ENCODE measurements at places on chromosomes 7 and 10.

GRCh38 chr10:23868121-23868520 is 340.8 kb upstream of the KIAA1217 start:
- DNase-seq = no peak

GRCh38 chr10:68067508-68067907 is 7.6 kb downstream of the HERC4 start:
- DNase-seq = no peak

DNA sequence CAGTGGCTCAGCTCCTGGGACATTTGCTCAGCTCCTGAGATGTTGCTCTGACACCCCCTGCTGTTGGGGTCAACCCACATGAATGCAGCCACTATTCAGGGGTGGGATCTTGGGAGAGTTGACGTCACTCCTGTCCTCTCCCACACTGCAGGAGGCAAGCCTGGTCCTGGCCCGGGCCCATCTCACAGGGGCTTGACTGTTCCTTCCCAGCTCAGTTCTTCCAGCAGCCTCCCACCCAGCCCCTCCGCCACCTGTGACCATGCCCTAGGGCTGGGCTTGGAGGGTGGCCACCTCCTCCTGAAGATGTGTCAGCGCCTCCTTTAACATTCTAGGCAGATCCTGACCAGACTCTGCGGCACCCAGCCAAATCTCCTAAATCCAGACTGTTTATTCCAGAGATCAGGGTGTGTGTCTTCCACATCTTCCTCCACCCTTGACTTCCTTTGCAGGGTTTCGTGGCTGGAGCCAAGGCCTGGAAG is 19.1 kb upstream of the OPALIN start:
- DNase-seq = no peak

- no peak for DNase-seq
These were observed 1.9 kb downstream of the BNIP3 start for GRCh38 chr10:131979821-131980270.

DNA sequence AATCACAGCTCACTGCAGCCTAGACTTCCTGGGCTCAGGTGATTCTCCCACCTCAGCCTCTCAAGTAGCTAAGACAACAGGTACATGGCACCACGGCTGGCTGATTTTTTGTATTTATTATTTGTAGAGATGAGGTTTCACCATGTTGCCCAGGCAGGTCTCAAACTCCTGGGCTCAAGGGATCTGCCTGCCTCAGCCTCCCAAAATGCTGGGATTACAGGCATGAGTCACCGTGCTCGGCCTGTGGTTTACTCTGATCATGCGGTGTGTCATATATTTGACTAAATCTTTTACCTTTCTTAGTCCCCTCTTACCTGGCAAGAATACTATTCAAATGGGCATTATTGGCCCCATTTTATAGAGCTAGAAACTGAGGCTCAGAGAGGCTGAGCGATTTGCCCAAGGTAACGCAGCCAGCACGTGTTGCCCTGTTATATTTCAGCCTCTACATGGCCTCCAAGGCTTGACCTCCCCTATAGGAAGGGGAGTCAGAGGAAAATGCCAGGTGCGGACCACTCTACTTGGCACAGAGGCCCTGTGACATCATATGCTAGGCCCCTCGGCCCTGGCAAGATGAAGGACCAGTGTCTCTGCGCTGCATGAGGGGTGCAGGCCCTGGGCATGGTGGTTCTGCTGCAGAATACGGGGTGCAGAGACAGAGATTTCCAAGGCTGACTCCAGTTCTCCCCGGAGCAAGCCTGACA is 8.2 kb downstream of the ZCCHC24 start:
- no peak for DNase-seq

DNA sequence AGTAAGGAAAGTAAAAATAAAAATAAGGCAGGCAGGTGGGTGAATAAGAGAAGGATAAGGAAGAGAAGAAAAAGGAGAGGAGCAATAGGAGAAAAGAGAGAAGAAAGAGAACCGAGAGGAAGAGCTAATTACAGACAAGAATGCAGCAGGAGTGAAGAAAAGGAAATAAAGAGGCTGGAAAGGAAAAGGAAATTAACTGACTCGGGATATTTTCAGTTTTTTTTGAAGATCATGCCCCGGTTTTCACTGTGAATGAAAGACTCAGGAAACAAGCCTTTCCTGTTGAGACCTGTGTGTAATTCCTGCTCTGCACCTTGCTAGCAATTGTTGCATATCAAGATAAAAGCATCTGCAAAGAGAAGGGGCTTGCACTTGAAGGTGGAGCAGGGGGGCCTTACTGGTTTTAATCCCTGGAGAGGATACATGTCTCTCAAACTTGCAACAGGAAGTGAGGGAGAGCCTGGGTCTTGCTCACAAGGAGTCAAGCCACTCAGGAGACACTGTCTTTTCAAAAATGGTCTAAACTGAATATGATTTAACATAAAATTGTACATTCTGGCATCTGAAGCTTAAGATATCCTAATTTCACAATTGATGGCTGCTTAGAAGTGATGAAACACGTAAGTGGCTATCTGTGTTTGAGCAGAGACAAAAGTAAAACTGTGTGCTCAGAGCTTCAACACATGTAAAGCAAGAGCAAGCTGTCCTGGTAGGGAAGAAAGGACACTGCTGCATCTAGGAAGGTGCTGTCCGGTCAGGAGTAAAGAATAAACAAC is 157.6 kb downstream of the FAM107B start:
- DNase-seq = no peak

DNA sequence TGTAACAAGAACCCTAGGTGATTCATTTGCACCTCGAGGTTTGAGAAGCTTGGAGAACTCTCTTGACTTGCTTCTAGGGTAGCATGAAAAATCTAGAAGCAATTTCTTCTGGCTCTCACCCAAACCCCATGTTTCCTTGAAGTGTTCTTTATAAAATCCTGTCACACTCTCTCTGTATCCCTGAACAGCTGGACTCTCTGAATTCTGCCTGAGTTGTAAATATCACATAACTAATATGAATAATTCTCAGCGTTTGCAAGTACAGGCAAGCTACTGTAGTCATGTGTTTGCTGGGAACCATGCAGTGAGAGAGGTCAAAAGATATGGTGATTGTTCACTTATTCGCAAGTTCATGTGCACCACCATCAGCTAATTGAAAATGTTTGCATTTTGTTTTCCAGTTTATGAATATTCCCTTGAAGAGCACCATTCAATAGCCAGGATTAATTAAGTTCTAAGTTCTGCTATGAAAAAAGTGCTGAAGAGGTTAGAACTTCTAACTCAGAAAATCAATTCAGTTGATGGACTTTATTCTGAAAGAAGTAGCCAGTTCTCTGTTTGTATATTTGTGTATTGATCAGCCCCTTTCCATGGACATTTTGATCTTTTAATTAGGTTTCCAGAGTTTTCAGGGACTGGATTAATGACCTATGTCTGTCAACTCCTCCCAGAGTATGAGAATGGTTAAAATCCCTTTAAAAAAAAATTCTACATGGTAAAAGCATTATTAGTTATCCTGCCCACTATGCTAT is 243.0 kb downstream of the PLXDC2 start:
- DNase-seq = no peak

DNA sequence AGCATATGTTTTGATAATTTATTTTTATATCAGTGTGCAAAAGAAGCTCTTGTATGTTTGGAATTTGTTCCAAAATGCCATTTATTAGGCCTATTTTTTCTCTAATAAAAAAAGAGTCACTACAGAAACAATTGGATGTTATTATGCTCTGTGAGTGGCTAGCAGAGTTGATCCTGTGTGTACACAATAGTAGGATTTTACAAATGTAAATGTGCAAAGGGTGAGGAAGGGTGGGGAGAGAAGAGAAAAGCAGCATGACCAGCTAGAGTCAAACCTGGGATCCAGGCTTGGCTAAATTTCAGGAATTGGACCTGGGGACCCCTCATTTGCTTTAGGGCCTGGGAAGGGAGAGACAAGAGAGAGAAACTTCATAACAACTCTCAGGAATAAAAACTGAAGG is 32.5 kb downstream of the SEMA3A start:
- DNase-seq = no peak

- no peak for DNase-seq
These were observed 369.2 kb upstream of the GALNT17 start for GRCh38 chr7:70762696-70763095.

DNA sequence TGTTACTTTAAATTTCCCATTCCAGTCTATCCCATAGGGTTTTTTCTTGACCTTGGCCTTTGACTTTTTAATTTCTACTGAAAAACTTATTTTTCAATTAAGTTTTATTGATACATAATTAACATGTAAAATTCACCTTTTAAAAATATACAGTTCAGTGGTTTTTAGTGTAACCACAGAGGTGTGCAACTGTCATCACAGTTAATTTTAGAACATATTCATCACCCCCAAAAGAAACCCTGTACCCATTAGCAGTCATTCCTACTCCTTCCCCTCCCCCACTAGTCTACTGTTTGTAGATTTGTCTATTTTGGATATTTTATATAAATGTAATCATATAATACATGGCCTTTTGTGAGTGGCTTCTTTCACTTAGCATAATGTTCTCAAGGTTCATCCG is 96.5 kb upstream of the GJD4 start:
- no peak for DNase-seq

DNA sequence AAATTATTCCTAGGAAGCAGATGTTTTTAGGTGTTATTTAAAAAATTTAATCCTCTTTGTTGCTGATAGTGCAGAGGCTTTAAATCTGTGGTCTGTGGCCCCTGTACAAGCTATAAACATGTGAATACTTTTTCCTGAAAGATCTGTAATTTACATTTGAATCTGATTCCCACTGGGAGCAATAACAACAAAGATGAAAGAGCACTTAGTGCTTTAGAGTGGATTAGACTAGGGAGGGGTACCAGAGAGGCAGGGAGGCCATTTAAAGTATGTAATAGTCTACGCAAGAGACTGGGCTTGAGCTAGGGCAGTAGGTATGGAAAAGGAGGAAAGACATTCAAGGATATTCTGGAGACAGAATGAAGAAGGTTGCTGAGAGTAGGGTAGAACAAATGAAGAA is 19.1 kb downstream of the BTRC start:
- DNase-seq = no peak

- DNase-seq = no peak
These were observed 103.9 kb downstream of the AASS start for GRCh38 chr7:122040147-122040546.

Data from activated naive CD4-positive, alpha-beta T cell treated with Interleukin-2 at 50 U/mL for 16 hours (primary cell).